ENCODE measurements at places on chromosomes 4 and X. TPM values are rescaled to one million over a fixed set of nuclear protein-coding genes. Genes with fewer than 3 reads are reported as not detected.

DNA sequence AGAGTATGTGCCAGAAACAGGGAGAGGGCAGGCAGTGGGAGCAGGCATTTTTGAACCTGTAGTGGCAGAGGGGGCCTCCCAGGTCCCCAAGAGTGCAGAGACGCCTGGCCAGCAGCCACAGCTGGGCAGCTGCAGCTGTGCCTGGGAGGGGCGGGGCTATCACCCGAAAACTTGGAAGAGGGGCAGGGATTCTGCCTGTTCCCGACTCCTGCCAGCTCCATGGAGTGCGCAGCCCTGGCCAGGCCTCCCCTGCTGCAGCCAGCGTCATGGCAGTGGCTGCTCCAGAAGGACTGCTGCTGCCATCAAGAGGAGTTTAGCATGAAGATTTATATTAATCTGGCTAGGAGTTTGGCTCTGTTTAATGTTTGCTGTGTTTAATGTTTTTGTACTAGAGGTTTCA lies 532.1 kb upstream of the PITX2 start:
- H3K4me1 ChIP-seq: no peaks in the 10 kb centered on the region
- H3K27ac ChIP-seq: no peak overlapping the region
- H3K27me3 ChIP-seq: no peaks in the 10 kb centered on the region
- H3K36me3 ChIP-seq: no peaks in the 10 kb centered on the region
- DNase-seq: no peak

CLDN2 gene
- not detected for total RNA-seq

- no peaks in the 10 kb centered on the region for H3K27me3 ChIP-seq
- DNase-seq: no peak
Observed at GRCh38 chr4:183610613-183611012, 48.4 kb downstream of the RWDD4 start.

DNA sequence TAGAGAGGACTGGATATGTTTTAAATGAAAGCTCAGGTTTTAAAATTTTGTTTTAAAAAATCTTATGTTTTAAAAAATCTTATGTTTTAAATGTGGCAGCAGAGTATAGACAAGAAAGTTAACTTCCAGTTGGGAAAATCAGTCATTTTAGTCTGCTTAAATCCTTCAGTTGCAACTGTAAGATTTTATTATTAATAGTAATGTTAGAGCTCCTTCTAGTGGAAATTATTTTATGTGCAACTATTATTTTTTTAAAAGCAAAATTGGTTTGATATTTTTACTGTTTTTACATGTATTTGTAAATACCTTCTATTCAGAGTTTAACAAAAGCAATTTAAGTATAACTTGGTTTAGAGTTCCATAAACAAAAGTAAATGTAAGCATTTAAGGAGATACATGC lies 8.5 kb upstream of the NUDT6 start:
- H3K27ac ChIP-seq: no peak overlapping the region
- H3K27me3 ChIP-seq: no peaks in the 10 kb centered on the region
- H3K36me3 ChIP-seq: no peaks in the 10 kb centered on the region
- no peak overlapping the region for H3K4me3 ChIP-seq

IQCM gene
- not detected for total RNA-seq

DNA sequence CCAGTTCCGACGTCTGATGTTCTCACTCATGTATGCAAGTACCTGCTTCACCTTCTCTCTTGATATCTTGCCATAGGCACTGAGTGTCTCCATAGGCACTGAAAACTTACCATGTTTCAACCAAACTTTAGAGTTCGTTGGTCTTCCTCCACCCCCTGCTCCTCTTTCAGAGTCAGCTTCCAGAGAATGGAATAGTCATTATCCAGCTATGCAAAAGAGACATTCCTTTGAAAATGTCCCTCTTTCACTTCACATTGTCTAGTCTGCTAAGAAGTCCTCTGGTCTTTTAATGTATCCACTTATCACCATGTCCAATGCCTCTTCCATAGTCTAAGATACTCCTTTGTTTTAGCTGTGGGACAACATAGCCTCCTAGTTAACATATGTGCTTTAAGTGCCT lies 566.0 kb upstream of the TENM3 start:
- no peaks in the 10 kb centered on the region for H3K36me3 ChIP-seq
- H3K4me1 ChIP-seq: no peaks in the 10 kb centered on the region
- H3K27me3 ChIP-seq: no peaks in the 10 kb centered on the region
- DNase-seq: no peak
- H3K4me3 ChIP-seq: no peak overlapping the region

DNA sequence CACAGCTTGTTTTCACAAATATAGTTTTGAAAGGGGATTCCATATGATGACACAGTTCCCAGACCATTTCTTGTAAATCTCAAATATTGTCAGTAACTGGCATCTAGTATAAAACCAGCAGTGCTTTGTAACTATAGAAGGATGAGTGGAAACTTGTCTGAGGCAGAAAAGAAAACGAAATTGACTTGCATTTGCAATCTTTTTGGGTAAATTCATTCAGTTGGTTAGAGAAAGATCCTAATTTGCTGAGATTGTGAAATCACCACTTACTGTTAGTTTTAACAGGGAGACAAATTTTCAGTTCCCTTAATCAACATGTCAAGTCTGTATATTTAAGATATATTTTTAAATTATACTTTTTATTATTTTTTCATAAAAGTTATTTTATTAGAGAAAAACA lies 71.5 kb upstream of the VEGFC start:
- H3K27me3 ChIP-seq: no peaks in the 10 kb centered on the region
- no peak overlapping the region for H3K4me3 ChIP-seq
- H3K27ac ChIP-seq: no peak overlapping the region
- DNase-seq: no peak
- H3K4me1 ChIP-seq: no peaks in the 10 kb centered on the region

DNA sequence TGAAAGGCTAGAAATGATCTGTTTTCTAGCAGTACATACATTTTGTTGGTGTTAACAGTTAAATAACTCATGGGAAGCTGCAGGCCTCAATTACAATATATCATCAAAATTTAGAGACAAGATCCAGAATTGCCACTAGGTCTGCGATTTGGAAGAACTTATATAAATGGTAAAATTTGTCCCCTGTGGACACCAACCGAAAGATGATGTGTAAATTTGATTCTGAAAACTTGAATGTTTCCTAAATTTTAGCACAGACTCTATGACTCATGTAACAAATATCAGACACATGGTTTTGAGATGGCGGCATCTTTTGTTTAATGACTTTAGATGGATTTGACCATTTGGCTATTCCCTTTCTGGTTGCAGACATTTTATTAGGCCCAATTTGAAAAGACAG lies 6.0 kb upstream of the HPGDS start:
- no peak for DNase-seq
- H3K4me1 ChIP-seq: no peaks in the 10 kb centered on the region
- H3K27ac ChIP-seq: no peak overlapping the region
- H3K36me3 ChIP-seq: no peaks in the 10 kb centered on the region
- H3K4me3 ChIP-seq: no peak overlapping the region

- no peak overlapping the region for H3K27ac ChIP-seq
- peaks cover 4% of the 10 kb centered on the region for H3K36me3 ChIP-seq
- no peak for DNase-seq
- H3K4me1 ChIP-seq: peaks cover 12% of the 10 kb centered on the region
- H3K4me3 ChIP-seq: no peak overlapping the region
Observed at GRCh38 chr4:67521506-67521905, 23.8 kb downstream of the CENPC start.

- peak; percentile 85 for DNase-seq
- no peaks in the 10 kb centered on the region for H3K36me3 ChIP-seq
- peak overlapping the region; percentile 96 for H3K27ac ChIP-seq
Observed at GRCh38 chr4:148445071-148445859, 3.1 kb upstream of the NR3C2 start.

- H3K27me3 ChIP-seq: no peaks in the 10 kb centered on the region
- no peak overlapping the region for H3K4me3 ChIP-seq
- no peak for DNase-seq
- H3K27ac ChIP-seq: no peak overlapping the region
Observed at GRCh38 chr4:83609365-83609764, 73.5 kb downstream of the GPAT3 start.

GRCh38 chrX:63581398-63581797 lies 203.6 kb downstream of the ARHGEF9 start:
- no peaks in the 10 kb centered on the region for H3K27me3 ChIP-seq
- no peak overlapping the region for H3K27ac ChIP-seq
- no peak overlapping the region for H3K4me3 ChIP-seq
- H3K4me1 ChIP-seq: no peaks in the 10 kb centered on the region

GRCh38 chr4:54475546-54475945 lies 182.2 kb upstream of the KIT start:
- no peak for DNase-seq
- no peaks in the 10 kb centered on the region for H3K4me1 ChIP-seq
- H3K36me3 ChIP-seq: no peaks in the 10 kb centered on the region

MUC7 gene
- total RNA-seq: not detected

BEX2 gene
- total RNA-seq: 2.2 TPM

DNA sequence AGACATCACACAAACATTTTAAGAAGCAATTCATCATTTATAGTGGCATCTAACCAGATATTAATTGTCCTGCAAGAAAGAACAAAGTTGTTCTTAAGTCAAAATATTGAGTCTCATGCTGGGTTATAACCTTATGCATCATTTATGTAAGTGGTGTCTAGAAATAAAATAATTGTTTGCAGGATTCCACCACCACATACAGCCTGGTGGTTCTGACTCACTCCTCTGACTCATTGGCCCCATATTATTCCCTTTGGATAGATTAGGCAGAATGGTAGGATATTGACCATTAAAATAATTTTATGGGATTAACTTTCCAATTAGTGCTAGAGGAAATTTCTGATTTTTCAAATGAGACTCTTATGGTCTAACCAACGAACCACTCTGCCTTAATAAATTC lies 384.5 kb downstream of the GRXCR1 start:
- H3K4me3 ChIP-seq: no peak overlapping the region
- H3K4me1 ChIP-seq: no peaks in the 10 kb centered on the region
- no peaks in the 10 kb centered on the region for H3K27me3 ChIP-seq

- no peak for DNase-seq
- H3K27me3 ChIP-seq: no peaks in the 10 kb centered on the region
- H3K36me3 ChIP-seq: no peaks in the 10 kb centered on the region
- H3K27ac ChIP-seq: no peak overlapping the region
- no peak overlapping the region for H3K4me3 ChIP-seq
Observed at GRCh38 chr4:120829113-120829831, 93.3 kb downstream of the PRDM5 start.

LPAR4 gene
- 0.36 TPM for total RNA-seq

DNA sequence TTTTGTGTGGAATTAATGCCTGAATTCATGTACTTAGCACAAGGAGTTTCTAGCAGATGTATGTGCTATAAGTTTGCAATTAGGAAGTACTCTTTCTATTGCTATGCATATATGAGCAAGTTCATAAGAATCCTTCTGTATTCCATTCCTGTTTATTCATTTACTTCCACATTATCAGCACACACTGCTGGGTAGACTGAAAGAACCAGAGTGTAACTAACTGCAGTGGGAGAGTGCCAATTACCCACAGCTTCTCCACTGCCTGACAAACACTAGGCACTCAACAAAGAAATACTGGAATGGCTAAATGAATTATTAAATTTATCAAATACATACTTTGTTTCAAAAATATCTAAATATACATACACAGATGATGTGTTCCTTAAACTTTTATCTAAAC lies 219.6 kb downstream of the CAMK2D start:
- no peak for DNase-seq
- no peak overlapping the region for H3K4me3 ChIP-seq
- no peak overlapping the region for H3K27ac ChIP-seq
- no peaks in the 10 kb centered on the region for H3K27me3 ChIP-seq
- no peaks in the 10 kb centered on the region for H3K36me3 ChIP-seq

CYSLTR1 gene
- total RNA-seq: 1.4 TPM

BANK1 gene
- total RNA-seq: 0.81 TPM

IL13RA1 gene
- total RNA-seq: 57.6 TPM

GAGE12F gene
- total RNA-seq: not detected

GRCh38 chr4:6325788-6326290 lies 56.2 kb downstream of the WFS1 start:
- H3K36me3 ChIP-seq: no peaks in the 10 kb centered on the region
- no peak overlapping the region for H3K27ac ChIP-seq
- no peaks in the 10 kb centered on the region for H3K27me3 ChIP-seq
- no peaks in the 10 kb centered on the region for H3K4me1 ChIP-seq
- no peak overlapping the region for H3K4me3 ChIP-seq

- H3K27me3 ChIP-seq: no peaks in the 10 kb centered on the region
- DNase-seq: no peak
- H3K27ac ChIP-seq: no peak overlapping the region
- H3K4me3 ChIP-seq: no peak overlapping the region
- H3K4me1 ChIP-seq: no peaks in the 10 kb centered on the region
- H3K36me3 ChIP-seq: no peaks in the 10 kb centered on the region
Observed at GRCh38 chrX:54826598-54826997, 19.1 kb downstream of the MAGED2 start.

AVPR2 gene
- 2.2 TPM for total RNA-seq

- no peak overlapping the region for H3K4me3 ChIP-seq
- H3K27ac ChIP-seq: peak overlapping the region; percentile 82
- no peaks in the 10 kb centered on the region for H3K27me3 ChIP-seq
Observed at GRCh38 chr4:78553529-78554060, 2.0 kb downstream of the ANXA3 start.

KLB gene
- 1.4 TPM for total RNA-seq

DNA sequence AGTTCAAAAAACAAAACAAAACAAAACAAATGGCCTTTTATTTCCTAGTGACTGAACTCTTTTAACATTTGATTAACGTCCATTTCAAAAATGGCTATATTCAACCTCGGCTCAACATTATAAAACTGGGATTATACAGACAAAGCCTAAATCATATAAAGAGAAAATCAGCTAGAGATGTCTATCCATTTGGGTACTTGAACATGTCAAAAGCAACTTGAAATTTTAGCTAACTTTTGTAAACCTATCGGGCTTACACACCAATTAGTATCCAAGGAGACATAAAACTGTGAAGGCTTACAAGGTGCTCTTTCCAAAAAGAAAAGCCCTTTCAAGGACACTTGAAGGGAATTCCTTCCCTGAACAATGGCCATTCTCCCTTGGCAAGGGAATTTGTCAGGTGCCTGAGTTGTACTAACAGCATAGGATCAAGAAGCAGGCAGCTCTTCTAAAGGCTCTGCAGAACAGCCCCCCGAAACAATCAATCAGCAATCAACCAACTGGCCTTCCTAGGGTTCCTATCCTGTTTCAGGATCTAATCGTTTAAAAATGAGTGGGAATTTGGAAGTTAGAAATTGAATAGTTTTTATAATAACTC lies 633.7 kb upstream of the HTR2C start:
- no peak for DNase-seq
- no peak overlapping the region for H3K4me3 ChIP-seq
- H3K27me3 ChIP-seq: no peaks in the 10 kb centered on the region
- no peaks in the 10 kb centered on the region for H3K36me3 ChIP-seq

TMPRSS11A gene
- not detected for total RNA-seq

- H3K36me3 ChIP-seq: no peaks in the 10 kb centered on the region
- H3K4me1 ChIP-seq: peaks cover 6% of the 10 kb centered on the region
- H3K4me3 ChIP-seq: no peak overlapping the region
Observed at GRCh38 chrX:13430136-13430827, 110.4 kb upstream of the ATXN3L start.

DNA sequence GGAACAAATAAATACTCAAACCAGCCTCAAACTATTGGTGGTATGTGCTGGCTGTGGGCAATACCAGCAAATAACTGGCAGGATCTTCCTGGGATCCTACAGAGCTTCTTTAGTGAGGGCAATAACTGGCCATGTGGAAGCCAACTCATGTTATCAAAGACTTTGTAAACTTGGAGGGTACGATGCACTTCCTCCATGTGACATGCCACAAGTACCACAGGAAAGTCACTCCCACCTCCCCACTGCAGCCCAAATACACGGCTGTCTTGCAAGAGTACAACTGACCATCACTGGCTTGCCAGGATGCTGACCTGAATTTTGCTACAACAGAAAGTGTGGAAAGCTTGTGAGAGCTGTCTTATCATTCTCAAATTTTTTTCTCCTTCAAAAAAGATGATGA lies 93.3 kb upstream of the MAML3 start:
- H3K4me1 ChIP-seq: peaks cover 37% of the 10 kb centered on the region
- H3K36me3 ChIP-seq: no peaks in the 10 kb centered on the region
- no peak for DNase-seq
